ENCODE measurements at places on chromosomes 3 and 15.

DNA sequence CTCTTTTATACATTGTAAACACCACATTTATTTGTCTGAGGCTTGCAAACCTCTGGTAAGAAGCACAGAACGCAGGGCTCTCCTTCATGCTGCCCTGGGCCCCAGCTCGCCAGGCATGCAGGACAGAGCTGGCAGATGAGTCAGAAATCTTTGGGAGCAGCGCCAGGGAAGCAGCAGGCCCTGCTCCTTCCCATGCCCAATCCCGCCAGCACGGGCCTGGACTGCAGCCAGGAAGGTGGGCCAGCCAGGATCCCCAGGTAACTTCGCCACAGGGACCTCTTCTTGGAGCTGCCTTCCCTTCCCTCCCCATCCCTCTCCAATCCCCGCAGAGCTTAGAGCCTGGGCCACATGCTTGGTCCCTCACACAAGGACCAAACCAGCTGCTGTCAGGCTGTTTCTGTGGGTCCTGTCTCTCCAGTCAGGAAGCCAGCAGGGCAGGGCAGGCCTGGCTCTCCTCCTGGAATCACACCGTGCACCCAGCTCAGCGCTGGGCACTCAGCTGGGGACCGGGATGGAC lies 8.8 kb downstream of the STOML1 start:
- no peak for DNase-seq

GRCh38 chr3:16482194-16482769 lies 31.2 kb downstream of the RFTN1 start:
- no peak for DNase-seq

DNA sequence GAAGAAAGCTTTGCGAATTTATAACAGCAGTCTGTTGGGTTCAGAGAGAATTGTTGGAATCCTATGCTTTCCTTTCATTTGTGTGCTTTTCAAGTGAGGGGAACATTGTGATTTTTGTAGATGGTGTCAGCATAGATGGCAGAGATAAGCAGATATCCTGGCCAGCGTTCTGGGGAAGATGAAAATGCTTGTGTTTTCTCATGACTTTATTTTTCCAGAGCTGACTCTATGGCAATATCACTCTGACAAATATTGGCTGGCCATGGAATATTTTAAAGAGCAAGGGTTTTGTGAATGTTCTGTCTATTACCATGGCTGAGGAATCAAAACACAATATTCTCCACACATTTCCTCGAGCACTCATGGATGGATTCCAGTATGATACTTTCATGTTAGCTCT lies 108.8 kb downstream of the MITF start:
- DNase-seq, result no peak

GRCh38 chr3:131231710-131232389 lies 149.7 kb upstream of the NUDT16 start:
- DNase-seq, result no peak

DNA sequence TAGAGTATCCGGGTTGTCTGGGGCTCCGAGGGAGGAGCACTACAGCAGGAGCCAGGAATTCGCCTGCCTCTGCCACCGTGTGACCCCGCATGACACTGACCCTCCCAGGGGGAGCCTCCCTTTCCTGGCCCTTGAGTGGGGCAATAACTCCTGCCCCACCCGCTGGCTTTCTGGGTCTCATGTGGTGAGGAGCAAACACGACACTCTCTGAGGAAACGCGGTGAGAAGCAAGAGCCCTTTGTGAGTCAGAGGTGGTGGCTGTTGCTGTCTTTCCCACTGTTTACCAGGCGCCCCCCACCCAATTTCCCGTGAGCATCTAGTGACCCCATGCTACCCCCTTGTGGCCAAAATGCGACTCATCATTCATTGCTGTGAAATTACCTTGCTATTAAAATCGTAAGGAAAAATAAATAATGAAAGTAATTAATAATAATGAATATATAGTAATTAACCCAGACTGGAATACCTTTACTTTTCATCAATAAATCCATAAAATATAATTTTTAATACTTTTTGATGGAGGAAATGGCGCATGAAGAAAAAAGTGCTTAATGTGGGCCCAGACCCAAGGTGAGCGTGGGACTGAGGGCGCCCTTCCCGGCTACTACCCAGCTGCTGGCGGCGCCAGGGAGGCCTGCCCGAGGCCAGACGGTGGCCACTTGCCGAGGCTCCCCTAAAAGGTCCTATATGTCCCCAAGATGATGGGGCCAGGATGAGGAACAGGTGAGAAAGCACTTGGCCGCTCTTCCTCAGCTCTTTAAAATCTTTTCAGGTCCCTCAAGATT lies 29.3 kb downstream of the CCNL1 start:
- peak; percentile 75 for DNase-seq

DNA sequence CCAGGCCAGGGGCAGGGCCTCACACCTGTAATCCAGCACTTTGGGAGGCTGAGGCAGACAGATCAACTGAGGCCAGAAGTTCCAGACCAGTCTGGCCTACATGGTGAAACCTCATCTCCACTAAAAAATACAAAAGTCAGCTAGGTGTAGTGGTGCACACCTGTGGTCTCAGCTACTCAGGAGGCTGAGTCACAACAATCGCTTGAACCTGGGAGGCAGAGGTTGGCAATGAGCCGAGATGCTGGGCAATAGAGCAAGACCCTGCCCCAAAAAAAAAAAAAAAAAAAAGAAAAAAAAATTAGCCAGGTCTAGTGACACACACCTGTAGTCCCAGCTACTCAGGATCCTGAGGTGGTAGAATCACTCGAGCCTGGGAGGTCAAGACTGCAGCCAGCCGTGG lies 18.8 kb downstream of the MYO9A start:
- no peak for DNase-seq

DNA sequence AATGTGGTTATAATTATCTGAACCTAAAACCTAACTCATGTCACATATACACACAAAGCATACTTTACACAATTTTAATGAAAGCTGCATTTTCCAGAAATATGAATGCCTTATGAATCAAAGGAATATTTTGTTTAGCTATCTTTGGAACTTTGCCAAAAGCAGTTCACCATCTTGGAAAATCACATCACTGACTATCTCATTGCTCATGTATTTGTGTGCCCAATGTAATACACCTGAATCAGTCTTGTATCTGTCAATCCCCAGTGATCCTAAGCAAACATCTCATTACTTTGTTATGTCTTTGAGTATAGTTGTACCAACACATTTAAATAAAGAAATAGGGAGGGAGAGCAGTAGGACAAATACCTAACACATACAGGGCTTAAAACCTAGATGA lies 15.6 kb upstream of the CD47 start:
- no peak for DNase-seq

DNA sequence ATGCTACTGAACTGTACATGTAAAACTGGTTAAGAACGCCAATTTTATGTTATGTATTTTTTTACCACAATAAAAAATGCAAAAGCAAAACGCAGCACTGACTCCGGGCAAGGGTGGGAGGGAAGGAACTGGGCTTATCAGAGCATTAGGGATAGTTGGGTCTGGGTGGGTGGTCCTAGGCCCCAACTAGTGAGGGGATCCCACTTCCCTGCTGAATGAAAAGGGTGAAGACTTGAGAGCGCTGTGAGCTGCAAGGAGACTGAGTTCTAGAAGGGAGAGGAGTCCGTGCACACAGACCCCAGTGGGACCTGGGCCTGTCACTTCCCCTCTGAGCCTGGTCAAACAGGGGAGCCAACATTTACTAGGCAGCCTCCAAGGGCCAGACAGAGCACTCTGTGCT lies 98.6 kb downstream of the TPRA1 start:
- DNase-seq, result no peak

- no peak for DNase-seq
Measured at GRCh38 chr3:100662113-100662823, 47.0 kb upstream of the TFG start.

- no peak for DNase-seq
Measured at GRCh38 chr15:70974004-70974832, 81.6 kb downstream of the LRRC49 start.

- no peak for DNase-seq
Measured at GRCh38 chr3:178685591-178685906, 149.3 kb downstream of the KCNMB2 start.

- DNase-seq, result no peak
Measured at GRCh38 chr3:38992117-38992760, 59.5 kb downstream of the SCN11A start.

DNA sequence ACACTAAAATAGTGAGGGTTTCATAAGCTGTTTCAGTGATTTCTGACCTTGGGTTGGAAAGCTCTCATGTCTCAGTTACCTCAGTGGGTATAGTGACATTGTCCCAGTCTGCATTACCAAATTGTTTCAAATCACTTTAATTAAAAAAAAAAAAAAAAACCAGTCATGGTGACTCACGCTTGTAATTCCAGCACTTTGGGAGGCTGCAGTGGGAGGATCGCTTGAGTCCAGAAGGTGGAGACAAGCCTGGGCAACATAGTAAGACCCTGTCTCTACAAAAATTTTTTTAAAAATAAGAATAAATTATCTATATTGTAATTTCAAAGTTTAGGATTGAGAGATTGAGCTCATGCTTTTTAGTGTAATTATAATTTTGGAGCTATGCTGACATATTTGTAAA lies 78.0 kb downstream of the MBNL1 start:
- no peak for DNase-seq

DNA sequence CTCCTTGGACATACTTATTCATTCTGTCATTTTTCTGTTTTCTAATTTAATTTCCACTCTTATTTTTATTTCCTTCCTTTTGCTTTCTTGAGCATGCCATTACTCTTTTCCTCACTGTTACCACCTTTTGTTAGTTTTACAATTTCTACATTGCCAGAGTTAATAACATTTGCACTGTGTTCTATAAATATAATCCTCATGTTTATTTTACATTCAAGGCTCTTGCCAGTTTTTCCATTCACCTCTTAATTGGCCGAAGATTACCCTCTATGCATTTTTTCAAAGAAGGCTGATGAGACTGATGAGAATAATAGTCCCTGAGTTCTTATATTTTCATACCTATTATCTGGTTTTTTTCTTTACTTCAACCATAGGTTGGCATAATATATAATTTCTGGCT lies 10.5 kb downstream of the BTD start:
- no peak for DNase-seq

GRCh38 chr3:53198256-53198977 lies 37.4 kb downstream of the PRKCD start:
- no peak for DNase-seq

DNA sequence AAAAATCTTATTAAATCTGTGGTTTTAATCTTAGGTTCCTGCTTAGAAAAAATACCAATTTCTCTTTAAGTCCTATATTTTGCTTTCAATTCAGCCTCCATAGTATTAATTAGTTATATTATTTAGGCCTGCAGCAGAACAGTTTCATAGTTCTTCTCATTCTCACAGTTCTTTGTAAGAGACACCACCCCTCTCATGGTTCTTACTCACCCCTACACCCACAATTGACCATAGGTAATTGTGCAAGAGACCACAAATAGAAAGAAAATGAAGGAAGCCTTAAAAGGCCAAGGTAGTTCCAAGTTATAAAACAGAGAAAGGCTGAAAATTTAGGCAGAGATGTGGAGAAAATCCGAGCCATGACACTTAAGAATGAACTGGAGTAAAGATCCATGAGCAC lies 415.3 kb downstream of the TIGIT start:
- no peak for DNase-seq

DNA sequence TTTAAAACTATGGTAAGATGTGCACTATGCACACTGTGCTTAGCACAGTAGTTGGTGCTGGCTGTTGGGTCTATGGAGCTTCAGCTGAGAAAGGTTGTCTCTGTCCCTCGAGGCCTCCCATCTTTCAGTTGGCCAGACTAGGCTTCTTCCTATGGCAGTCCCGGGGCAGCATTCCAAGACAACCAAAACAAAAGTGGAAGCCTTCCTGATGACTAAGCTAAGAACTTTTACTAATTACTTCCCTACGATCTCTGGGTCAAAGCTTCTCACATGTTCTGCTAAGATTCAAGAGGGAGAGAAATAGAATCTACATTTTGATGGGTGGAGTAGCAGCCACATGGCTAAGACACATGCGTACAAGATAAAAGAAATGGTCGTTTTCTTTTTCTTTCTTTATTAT lies 342.8 kb downstream of the TUSC7 start:
- no peak for DNase-seq

DNA sequence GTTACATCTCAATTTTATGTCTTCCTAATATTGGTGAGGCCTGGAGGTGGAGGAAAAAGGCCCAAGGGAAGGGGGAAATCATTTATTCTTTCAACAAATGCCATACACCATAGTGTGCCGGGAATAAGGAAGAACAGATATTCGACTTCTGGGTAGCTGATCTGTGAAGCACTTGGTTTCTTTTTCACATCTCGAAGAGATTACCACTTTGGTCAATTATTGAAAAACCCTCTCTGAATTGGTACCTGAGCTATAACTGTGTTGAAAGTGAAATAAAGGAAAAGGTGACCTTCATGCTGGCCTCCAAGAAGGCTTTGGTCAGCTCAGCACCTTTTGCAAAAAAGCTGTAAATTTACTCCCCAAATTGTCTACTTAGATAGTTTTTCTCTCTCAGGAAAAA lies 14.2 kb upstream of the MB21D2 start:
- DNase-seq, result no peak

DNA sequence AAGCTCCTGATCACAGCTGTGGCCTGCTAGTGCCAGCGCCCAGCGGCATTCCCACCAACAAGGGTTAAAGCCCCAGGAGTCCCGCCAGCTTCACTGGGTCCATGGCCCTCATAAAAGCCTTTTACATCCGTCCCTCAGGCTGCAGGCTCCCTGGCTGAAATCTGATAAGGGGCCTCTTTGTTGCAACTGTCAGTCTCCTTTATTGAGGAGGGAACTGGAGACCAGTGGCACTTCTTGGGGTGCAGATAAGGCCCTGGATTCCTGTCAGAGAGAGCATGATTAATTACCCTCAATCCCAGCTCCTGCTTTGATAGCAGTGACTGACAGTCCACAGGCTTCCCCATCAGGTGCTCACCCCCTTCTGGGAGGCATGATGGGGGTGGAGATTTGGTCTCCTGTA lies 30.9 kb upstream of the CLK3 start:
- DNase-seq, result no peak

DNA sequence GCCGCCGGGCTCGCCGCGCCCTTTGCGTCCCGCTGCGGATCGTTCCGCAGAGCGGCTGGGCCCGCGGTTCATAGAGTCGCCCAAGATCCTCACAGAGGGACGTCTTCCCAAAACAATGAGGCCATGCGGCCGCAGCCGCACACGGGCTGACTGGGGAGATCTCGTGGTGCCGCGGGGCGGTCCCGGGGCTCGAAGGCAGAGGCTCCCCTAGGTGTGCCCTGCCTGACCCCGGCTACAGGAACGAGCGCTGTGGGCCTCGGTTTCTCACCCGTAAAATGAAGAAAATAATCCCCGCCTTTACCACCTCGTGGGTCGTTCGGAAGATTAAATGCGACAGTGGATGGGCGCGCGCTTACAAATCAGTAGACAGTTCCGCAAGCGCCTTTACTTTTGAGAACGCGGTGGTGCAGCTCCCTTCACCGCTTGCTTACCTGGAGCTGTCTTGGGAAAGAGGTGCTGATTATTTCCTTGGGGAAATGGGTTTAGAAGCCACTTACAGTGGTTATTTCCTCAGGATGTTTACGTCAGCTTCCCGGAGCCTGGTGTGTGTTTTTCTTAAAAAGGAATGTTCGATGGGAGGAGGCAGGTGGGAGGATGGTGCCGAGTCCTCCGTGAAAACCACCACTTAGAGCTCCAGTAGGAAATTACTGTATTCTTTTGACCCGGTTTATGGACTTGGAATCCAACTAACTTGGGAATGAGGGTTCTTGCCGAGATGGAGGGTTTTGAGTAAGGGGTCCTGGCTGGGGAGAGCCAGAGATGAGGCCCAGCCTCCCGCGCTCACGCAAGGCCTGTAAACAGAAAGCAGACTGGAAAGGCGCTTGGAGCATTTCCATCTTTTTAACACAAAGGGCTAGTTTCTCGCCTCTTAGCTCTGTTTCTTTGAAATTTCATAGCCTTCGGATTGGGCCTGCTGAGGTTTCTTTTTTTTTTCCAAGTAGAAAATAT lies 1.9 kb upstream of the MEX3B start:
- DNase-seq, result peak; percentile 39
